ENCODE measurements at places on chromosomes 12 and 14.

- no peak for DNase-seq
These were observed 87.1 kb downstream of the SSPN start for GRCh38 chr12:26282339-26282940.

DNA sequence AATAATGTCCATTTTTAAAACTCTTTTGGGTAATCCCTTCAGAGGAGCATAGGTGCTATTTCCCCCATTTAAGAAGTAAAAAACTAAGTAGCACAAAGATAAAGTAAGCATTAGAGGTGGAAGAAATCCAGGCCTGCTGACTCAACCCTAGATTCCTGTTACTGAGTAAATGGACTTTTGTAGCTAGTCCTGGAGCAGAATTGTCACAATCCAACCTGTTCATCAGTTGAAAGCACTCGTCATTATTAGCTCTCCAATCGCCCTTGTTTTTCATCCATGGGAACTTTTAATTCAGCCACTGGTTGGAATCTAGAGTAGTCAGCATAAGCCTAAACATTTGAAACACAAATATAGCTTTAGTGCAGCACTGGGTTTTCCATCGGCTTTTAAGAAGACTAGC lies 139.5 kb upstream of the AMIGO2 start:
- DNase-seq, result peak; percentile 33

DNA sequence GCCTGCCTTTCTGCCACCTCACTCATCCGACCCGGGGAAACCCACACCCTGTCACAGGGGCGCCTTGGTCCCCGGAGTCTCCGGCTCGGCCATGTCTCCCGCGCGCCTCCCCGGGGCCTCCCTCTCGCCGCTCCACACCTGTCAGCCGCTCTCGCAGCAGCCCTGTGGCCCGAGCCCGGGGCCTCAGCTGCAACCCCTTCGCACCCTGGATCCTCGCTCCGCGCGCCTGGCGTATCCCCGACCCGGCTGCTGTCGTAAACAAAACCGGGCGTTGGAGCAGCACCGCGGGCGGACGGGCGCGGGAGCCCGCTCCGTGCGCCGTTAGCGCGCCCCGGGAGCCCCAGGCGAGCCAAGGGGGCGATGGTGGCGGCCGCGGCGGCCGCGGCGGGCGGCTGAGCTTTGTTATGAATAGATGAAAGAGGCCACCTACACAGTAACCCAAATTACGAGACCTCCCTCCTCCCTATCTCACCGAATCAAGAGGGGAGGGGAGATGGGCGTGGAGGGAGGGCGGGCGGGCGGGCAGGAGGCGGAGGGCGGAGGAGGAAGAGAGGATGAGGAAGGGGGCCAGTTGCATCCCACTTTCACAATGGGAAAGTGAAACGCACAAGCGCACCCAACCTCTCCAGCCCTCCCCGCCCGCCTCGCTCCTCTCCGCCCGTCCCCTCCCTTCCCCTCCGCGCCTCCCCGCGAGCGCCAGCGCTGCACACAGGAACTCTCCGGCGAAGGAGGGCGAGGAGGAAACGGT lies at the start of gene PLXNC1:
Gene PLXNC1, plus strand, starts transcription at position 587 of the 748 bp plus-strand sequence. CDS start 395 bp downstream, outside the sequence.
- DNase-seq, result peak; percentile 33

DNA sequence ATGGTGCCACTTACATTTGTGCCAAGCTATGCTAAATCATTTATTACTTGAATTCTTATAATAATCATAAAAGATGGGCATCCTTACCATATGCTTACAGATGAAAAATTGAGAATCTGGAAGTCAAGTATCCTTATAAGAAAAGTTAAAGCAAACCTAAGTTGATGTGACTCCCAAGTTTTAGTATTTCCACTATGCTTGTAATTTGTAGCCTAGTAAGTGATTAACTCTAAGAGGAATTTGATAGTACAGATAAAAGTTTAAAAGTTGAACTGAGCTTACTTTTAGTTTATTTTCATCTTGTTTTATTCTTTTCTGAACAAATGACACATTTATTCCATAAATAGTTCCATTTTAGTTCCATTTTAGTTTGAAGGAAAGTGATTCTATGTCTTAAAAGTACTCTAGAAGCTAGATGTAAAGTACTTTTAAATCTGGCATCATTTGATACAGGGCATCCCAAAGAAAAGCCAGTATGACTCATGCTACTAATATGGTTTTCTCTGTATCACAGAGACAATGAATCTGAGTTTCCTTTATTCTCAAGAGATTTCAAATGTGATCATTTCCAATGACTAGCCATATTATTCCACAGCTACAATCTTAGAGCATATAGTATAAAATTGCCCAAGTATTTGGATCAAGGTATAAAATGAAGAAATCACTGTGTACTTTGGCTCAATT lies 596.0 kb downstream of the SLC16A7 start:
- peak; percentile 45 for DNase-seq

GRCh38 chr14:100393906-100394732 lies 71.0 kb downstream of the SLC25A47 start:
- no peak for DNase-seq

DNA sequence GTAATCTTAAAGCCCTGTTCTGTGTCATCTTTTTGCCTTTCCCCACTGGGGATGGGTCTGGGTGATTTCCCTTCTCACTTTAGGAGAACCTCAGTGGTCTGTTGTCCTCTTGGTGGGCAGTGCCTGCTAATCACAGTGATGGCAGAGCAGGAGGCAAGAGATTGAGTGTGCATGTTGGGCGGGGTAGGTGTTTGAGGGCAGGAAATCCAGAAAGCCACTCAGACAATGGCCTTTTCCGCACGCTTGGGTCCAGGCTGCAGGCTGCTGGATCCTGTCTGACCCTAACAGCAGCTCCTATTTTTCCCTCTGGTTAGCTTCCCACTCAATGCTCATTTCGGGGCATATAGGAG lies 13.7 kb upstream of the ITGA5 start:
- no peak for DNase-seq

GRCh38 chr14:95155045-95155444 lies 2.3 kb downstream of the DICER1 start:
- DNase-seq, result no peak

- DNase-seq, result no peak
These were observed 7.4 kb downstream of the AAAS start for GRCh38 chr12:53313996-53314395.

DNA sequence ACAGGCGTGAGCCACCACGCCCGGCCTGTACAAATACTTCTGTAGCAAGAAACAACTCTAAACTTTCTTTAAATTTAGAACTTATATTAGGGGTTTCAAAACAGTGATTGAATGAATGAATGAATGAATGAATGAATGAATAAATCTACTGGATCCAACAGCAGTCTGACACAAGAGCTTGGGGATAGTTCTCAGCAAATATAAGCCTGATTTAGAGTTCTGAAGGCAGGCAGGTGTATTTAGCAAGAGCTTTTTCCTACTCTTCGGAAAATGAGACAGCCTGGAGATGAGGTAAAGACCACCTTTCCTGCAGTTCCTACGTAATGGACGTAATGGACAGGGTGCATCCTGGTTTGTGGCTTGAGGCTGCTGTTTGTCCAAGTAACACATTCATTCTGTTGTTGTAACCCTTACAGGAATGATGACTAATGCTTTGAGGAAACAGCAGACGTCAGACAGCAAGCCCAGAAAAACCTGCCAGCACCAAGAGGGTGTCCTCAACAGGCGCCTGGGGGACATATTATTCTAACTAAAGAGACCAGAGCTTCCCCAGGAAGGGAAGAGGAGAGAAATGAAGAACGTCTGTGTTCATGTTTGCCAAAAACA lies 277.4 kb upstream of the SOX5 start:
- peak; percentile 95 for DNase-seq

DNA sequence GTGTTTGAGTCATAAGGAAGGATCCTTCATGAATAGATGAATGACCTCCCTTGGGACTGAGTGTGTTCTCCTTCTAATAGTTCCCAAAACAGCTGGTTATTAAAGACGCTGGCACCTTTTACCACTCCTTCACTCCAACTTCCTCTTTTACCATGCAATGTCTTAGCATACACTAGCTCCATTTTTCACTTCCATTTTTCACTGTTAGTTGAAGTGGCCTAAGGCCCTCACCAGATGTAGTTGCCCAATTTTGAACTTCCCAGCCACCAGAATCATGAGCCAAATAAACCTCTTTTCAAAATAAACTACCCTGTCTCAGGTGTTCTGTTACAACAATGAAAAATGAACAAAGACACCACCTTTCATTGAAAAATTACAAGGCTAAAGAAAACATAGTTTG lies 64.7 kb downstream of the GPR65 start:
- DNase-seq, result no peak

GRCh38 chr14:102620413-102620812 lies 28.0 kb downstream of the RCOR1 start:
- DNase-seq, result no peak

- no peak for DNase-seq
These were observed 41.4 kb upstream of the AMIGO2 start for GRCh38 chr12:47121146-47121545.

- DNase-seq, result no peak
These were observed 5.5 kb downstream of the ANKRD52 start for GRCh38 chr12:56252649-56253048.

DNA sequence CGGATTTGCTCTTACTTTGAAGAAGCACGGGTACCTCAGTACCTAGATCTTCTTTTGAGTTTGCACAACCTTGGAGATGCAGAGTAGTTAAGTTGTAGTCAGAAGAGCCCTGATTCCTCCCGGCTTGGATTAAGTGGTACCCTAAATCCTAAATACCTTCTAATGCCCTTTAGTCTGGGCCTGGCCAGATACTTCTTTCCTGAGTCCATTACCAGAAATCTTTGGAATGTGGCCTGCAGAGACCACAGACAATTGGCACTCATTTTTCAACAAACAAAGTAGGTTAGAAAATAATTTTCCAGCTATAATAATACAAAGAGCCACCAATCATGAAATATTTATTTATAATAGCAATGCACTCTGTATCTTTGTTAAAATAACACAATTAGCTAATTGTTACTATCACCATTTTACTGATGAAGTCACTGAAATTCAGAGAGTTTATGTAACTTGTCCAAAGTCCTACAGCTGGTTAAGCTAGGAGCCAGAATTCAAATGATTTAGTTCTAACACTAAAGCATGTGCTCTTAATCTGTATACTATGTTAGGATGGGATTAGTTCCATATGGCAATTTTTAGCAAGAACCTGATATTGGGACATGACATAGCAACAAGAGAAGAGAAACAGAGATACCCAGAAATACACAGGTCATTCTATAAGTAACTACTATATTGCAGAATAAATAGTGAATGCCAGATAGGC lies 132.1 kb upstream of the PDZRN4 start:
- DNase-seq, result peak; percentile 15

DNA sequence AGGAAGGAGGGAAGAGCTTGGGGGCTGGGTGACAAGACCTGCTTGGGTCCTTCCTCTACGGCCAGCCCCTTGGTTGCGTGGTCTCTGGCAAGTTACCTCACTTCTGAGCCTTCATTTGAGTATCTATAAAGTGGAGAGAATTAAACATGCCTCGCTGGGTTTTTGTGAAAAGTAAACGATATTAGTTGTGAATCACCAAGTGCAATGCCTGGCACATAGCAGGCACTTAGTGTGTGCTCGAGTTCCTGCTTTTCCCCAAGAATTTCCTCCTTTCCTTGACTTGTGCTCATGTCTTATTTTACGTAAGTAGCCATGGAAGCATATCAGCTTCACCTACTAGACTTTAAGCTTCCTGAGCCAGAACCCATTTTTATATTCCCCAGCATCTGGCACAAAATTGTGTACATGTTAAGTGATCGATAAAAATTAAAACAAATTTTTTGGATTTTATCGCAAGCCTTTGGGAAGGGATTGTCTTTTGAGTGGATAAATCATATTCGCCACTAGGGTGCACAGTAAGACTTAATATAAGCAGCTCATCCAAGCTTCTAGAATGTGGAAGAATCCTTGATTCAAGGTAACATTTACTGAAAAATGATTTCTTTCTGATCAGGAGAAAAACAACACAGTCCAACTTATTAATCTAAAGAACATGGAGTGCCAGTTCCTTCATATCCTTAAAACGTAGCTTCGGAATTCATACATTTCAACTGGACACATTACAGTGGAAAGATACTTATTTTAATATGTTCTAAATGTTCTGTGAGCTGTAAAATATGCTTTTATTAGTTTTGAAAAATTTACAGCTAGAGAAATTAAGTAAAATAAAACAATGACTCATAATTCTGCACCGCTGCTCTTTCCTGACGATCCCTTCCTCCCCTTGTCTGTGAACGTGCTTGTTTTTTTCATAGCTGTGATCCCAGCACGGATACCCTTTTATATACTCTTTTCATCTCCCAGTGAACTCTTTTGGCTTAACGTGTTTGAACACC lies 62.0 kb downstream of the SLC25A47 start:
- peak; percentile 76 for DNase-seq

DNA sequence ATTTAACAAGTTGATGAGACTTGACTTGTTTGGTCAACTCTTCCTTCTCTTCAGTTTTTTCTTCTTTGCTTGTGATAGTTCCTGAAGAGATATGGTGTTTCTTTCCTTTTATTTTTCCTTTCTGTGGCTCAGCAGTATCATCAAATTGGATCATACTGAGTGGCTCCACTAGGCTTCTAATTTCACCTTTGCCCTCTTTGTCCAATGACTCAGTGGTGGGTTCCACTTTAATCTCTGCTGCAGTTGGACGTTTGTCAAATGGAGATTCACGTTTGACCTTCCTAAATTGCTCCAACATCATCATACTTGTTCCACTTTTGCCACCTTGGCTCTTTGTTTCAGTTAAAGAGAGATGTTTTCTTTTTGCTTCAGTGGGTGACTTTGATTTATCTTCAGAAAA lies 41.5 kb downstream of the FAM186A start:
- peak; percentile 51 for DNase-seq

GRCh38 chr12:3837049-3837448 lies 36.1 kb downstream of the PARP11 start:
- DNase-seq, result no peak

GRCh38 chr12:1083889-1084262 lies 92.9 kb downstream of the ERC1 start:
- DNase-seq, result peak; percentile 79

- DNase-seq, result no peak
These were observed 33.2 kb downstream of the DENND5B start for GRCh38 chr12:31557707-31558106.

DNA sequence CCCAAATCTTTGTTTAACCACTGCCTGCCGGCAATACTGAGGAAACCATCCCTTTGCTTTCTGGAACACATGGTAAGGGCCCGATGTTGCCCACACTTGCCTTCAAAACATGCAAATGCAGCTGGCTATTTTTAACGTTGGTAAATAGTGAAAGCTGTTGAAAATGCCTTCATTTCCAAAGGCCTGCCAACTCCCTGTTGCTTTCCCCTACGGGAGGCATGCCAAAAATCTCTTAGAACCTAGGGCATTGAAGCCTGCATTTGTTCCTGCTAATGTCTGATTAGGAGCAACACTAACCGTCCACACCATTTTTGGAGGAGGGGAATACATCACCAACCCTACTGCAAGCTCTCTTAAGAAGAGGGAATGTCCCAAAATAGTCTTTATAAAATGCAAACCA lies 152.6 kb upstream of the NOS1 start:
- DNase-seq, result no peak

GRCh38 chr12:15278816-15279658 lies 43.3 kb upstream of the PTPRO start:
- peak; percentile 94 for DNase-seq

GRCh38 chr14:33780035-33780434 lies 170.8 kb downstream of the EGLN3 start:
- no peak for DNase-seq

DNA sequence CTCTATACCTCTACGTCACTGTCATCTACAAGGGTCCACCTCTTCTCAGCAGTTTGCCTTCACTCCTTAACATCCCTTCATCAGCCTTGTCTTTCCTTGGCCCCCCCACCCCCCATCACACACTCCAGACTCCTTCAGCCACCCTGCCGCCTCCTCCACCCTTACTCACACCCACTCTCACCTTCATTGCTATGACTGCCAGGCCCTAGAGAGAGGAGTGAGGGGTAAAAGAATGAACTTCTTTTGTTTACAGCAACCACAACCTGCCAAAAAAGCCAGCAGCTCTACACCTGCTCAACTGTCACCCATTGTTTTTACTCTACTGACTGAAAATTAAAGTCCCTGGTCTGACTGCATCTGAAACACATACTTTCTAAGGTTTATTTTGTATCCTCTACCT lies 112.8 kb downstream of the DUSP6 start:
- DNase-seq, result no peak

All from fibroblast of mammary gland (primary cell).